GM12878 (cell line): ENCODE measurements at places on chromosomes 12 and 14.

DNA sequence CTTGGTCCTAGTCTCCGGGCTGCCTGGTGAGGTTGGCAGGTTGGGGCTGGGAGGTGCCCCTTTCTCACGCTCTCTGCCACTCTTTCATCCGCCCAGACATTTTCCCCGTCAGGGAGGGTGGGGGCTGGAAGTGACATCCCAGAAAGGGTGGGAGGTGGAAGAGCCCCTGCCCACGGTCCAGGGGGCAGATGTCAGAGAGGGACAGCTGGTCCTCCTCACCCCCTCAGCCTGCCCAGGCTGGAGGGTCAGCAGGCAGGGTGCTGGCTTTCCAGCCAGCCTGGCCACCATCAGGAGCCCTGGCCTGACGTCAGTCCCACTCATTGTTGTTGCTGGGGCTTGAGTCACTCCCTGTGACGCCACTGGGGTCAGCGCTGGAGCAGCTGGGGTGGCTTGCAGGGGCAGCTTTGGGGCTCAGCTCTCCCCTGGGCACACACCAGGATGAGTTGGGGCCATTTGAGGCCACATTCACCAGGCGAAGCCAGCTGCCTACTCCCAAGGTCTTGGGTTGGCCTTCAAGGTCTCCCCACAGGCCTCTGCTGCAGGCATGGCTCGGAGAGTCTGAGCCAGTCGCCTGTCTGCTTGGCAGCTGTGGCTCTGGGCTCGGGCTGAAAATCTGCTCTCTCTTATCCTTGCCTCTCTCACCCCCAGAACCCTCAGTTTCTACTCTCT lies 5.7 kb upstream of the ATG101 start:
- no peak for DNase-seq

DNA sequence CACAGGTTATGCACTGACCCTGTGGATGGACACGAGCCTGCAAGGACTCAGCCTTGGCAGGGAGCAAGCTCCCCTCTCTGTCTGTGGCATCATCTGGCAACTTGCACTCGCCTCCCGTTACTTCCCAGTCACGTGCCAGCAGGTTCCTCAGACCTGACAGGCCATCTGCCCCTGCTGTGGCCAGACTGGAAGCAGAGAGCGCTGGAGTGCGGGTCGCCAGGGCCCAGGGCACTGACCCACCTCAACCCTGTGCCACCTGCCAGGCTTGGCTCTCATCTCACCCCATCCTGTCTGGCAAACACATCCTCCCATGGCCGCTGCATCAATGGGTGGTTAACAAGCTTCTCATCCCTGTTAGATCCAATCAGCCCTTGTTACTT lies 28.4 kb downstream of the SLC6A12 start:
- DNase-seq, result no peak

GRCh38 chr12:46354802-46355199 lies 17.8 kb downstream of the SLC38A2 start:
- DNase-seq, result no peak

GRCh38 chr14:92924247-92924646 lies 1.3 kb downstream of the CHGA start:
- DNase-seq, result no peak

- DNase-seq, result no peak
These were observed 69.2 kb upstream of the ATP2B1 start for GRCh38 chr12:89777733-89778379.
